ENCODE measurements at places on chromosomes 13 and 19. TPM values are rescaled to one million over a fixed set of nuclear protein-coding genes. Genes with fewer than 3 reads are reported as not detected.

DNA sequence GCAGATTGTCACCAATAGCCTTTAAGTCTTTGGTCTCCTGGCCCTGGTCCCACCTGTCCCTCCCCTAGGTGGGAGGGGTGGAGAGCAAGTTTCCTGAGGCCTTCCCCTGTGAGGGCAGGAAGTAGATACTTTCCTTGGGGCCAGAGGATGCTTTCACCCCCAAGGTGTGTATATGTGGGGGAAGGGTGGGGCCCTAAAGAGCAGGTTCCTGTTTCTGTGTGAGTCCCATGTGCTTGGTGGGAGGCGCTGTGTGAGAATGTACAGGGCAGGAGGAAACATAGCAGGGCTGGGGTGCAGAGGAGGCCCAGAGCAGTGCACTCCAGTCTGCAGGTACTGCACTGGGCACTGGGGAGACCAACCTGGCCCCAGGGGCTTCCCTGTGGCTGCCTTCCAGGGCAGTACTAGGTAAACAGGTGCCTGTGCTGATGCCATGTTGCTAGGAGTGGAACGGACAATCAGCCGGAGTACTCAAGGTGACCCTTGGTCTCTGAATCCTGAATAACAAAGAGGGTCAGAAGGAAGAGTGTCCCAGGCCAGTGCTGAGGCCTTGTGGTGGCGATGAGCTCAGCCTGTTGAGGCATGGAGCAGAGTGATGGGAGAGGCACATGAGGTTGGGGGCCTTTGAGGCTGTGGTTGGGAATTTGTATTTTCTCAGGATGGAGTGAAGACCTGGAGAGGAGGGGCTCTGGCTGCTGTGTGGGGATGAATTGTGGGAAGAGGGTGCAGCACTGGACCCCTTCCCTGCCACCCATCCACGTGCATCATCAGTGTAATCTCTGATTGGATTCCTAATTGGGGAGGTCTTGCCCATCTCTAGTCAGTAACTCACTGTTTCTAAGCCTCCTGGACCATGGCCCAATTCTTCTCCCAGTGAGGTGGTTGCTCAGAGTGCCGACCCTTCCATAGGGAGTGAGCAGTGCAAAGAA, 5.1 kb downstream of the EGLN2 start:
- no peak for DNase-seq

The DLL3 gene
- 0.24 TPM for total RNA-seq

GRCh38 chr13:113742445-113743120, 16.4 kb upstream of the TMEM255B start:
- DNase-seq = no peak

- peak; percentile 47 for DNase-seq
These were observed at the start of gene LPAR2 for GRCh38 chr19:19627621-19628500. Gene LPAR2, minus strand, starts transcription at chr19:19628220. Its CDS starts 945 bp downstream, at chr19:19627275.

Measured in ovary (tissue), 10 donors.